ENCODE measurements at places on chromosomes 5 and 9.

DNA sequence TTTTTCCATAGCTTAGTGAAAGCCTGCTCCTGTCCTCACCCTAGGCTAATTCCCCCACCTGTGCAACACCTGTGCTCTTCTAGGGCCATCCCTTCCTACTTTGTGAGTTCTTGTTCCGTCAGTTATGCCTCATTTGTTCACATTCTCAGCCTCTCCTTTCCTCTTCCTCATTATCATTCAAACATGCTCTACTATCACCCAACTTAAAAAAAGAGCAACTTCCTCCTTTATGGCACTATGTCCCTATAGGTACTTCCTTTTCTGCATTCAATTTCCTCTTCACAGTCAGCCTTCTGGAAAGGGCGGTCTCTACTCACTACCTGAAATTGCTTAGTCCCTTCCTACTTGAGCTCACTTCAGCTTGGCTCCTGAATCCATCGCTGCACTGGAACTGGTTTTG is 111.8 kb upstream of the LHFPL2 start:
- DNase-seq = no peak

GRCh38 chr5:58974083-58974482 is 391.2 kb downstream of the RAB3C start:
- no peak for DNase-seq

- DNase-seq = no peak
These were observed 35.5 kb downstream of the GADD45G start for GRCh38 chr9:89640361-89640760.

DNA sequence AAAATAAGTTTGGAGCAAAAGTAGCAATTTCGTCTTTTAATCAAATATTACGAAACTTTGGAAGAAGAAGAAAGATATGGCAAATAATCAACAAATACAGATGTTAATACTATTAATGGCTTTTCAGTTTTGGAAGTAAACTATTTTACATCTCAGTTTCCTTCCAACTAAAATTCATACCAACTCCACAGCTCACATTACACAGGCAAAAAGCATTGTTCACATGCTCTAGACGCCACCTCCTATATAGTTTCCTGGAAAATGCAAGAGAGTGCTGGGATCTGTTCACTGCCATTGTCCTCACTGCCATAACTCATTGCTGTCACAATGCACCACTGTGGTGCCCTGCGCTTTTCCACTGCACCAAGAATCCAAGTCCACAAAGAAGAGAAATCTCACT is 149.0 kb upstream of the FTMT start:
- DNase-seq = no peak

DNA sequence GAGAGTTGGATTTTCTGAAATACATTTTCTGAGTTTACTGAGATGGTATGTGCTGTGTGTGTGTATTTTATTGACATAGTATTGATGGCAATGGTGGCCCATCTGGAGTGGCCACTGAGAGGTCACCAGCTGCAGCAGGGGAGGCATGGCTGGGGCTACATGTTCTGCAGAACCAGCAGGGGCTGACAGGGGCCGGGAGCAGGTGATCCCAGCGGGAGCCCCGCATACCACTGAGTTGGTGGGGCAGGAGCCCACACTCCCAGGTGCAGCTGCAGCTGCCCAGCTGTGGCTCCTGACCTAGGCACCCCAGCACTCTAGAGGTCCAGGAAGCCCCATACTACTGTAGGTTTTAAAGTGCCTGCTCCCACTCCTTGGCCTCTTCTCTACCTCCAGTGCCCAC is 1044.2 kb upstream of the CDH9 start:
- DNase-seq = no peak

GRCh38 chr9:92875373-92875772 is 2.5 kb downstream of the ZNF484 start:
- no peak for DNase-seq

DNA sequence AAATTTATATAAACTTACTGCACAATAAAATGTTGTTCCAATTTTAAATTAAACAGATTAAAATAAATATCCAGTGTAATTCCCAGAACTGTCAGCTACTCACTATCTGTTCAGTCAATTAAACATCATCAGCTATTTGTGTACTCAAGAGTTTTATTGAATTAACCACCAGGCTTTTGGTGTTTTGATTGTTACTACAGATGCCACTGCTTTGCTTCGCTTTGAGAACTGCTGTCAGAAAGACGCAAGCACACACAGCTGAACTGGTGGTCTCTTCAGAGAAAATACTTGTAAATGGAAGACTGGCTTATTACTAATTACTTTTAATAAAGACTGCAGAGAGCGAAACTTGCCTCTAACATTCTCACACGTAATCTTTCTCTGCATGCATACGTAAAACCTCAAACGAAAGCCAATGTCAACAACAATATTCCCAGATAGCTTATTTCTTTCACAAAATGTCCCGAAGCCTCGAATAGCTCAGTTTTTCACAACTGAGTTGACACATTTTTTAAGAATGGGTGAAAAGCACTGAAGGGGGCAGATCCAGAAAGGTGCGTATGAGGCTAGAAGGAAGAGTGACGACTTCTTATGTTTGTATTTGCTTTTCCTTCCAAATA is 259.6 kb upstream of the RPS23 start:
- no peak for DNase-seq

- no peak for DNase-seq
These were observed 14.1 kb upstream of the EXOC3 start for GRCh38 chr5:428754-429452.

DNA sequence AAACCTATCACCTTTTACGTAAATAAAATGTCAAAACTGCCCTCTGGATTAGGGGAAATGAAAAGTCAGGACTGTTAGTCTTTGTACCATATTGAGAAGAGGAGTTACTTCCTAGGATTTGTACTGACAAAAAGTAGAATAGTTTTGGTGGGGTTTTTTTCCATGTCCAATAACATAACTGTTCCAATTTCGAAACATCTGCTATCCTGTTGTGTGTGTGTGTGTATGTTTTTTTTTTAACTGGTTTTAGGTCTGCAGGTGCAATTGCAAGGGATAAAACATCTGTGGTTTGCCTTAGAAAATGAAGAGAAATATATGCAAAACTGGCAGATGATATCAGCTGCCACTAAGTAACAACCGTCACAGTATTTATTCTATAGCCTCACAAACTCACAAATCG is 506.8 kb downstream of the NFIB start:
- DNase-seq = no peak

DNA sequence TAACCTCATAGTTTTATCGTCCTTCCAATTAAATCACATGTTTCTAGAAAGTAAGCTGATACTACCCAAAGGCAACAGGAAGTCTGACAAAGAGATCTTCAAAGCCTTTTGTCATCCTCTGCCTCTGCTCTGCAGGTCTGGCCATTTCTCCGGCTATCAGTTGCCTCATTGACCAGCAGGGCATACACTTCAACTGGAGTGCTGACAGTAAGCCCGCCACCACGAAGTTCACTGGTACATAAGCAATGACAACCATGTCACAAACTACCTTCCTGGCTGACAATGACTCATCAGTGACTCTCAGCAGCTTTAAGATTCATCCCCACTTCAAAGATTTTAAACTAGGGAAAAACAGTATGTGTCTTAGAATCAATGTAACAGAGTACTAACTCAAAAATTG is 20.6 kb downstream of the SPTLC1 start:
- no peak for DNase-seq

DNA sequence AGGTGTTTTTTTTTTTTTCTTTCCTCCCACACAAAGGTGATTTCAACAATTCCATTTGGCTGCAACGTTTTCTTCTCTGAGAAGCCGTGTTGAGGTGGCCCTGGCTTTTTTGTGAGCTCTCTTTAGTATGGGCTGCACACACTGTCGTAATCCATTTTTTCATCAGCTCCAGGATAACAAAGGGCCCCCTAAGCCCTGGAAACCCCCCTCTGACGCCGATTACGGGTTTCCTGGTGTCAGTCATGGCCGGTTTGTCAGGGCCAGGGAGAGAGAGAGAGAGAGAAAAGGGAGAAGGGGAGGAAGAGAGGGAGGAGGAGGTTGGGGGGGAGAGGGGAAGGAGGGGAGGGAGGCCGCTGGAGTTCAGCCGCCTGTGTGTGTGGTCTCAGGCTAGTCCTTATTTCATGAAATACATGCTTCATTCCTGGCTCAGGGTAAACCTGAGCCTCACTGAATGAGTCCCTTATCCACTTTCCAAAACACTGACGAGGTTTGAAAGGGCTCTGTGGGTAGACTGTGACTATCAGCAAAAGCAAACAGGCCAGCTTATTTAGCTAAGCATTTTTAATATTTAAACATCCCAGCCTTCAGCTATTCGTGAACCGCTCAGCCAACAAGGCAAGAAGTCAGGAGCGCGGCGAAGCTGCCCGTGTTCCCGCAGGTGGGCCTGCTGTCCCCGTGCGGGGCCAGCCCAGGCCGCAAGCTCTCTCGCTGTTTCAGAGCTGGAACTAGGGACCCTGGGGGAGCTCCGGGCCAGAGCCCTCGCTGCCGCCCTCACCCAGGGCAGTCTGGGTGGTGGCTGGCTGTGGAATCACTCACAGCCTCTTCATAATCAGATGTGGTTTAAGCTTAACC is 172.8 kb downstream of the ERCC6L2 start:
- DNase-seq = no peak

DNA sequence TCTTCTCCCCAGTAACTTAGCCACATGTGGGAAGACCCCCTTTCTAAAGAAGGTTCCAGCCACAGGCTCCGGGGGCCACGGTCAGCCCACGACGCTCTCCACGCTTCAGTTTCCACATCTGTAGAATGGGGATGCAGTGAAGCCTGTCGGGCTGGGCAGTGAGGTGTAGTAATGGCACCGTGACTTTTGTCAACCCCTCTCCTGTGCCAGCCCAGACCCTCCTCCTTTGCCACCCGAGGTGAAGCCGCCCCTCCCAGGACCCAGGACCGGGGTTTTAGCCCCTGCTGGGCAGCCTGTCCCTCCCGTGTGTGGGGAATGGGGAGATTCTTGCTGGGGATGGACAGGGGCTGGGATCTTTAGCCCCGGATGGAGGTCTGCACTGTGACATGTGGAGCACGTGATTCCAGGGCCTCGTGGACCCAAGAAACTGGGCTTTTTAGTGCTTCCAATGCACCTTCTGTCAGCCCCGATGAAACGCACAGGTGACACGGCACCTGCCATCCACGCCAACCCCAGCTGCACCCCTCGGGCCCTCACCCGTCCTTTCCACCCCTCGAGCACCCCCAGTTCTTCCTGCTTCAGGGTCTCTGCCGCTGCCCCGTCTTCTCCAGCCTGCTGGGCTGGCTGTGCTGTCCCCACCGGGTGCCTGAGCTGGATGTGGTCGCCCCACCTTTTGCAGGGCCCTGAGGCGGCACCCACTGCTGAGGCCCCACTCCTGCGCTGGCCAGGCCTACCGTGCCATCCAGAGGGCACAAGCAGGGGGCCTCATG is 13.4 kb upstream of the RNU6ATAC start:
- DNase-seq = no peak

DNA sequence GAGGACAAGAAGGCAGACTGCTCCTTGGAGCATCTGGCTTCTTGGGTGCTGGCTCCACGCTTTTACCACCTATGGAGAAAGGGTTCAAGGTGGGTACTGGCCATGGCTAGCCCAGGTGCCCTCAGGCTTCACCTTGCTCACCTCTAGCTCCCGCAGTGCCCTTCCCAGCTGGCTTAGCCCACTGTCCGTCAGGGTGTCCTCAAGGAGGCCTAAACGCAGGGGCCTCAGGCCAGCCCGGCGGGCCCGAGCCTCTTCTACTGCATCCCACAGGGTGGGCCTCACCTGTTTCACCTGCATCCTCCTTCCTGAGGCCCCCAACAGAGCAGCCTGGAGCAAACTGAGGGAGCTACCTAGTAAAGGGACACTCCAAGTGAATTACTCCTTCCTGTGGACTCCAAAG is 9.1 kb downstream of the SLC35A4 start:
- no peak for DNase-seq

- DNase-seq = no peak
These were observed 151.0 kb downstream of the MYO10 start for GRCh38 chr5:16784843-16785791.

DNA sequence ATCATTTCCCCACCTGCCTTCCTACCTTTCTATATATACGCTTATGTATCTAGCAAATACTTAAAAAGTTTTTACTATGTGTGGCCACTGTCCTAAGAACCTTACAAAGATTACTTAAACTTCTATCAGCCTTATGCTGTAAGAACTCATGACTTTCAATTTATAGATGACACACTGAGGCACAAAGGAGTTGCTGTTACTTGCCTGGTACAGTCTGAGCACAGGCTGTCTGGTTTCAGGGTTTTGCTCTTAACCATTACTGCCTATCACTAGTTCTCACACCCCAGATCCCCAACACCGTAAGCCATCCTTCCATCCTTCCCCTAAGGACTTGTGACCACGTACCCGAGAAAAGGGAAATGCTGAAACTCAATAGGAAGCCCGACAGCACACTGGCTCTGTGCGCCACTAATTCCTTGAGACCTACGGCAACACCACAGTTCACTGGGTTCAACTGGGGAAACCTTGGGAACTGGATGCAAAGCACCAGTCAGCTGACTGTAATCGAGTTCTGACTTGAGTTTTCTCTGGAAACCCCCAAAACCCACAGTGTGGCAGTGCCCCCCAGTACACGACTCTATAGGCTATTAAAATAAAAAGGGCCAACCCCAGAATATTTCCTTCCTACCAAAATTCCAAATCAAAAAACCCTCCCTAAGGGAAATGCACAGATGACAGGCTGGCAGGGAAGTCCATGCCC is 56.0 kb downstream of the AUH start:
- no peak for DNase-seq

- DNase-seq = no peak
These were observed 5.5 kb upstream of the SUSD3 start for GRCh38 chr9:93052791-93053540.

DNA sequence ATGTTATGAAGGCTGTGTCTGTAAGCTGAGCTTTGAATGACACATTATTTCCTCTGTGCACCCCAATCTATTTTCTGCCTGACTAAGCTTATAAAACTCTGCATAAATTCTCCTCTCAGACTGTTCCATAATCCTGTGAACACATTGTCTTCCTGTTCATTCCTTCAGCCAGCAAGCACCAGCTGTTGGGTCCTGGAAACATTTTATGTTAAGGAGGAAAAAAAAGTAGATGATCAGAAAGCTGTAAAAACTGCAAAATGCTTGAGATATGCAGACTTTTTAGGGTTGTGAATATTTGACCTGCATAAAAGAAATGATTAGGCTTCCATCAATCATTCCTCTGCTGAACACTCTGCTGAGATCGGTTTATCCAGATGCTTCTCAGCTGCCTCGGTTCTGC is 1246.0 kb upstream of the DMAC1 start:
- no peak for DNase-seq

GRCh38 chr5:102528600-102528999 is 29.8 kb upstream of the SLCO6A1 start:
- no peak for DNase-seq

- DNase-seq = no peak
These were observed 93.7 kb downstream of the RASEF start for GRCh38 chr9:82969291-82969690.

DNA sequence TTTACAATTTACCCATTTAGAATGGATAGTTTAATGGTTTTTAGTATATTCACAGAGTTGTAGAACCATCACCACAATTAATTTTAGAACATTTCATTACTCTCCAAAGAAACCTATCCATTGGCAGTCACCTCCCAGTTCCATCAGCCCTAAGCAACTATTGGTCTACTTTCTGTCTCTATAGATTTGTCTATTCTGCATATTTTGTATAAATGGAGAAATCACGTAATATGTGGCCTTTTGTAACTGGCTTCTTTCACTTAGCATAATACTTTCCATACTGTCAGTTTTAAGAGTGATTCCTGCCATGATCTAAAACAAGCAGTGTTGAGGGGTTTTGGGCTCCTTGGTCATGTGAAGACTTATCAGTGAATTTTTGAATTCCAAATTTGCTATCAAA is 12.7 kb downstream of the OCLN start:
- no peak for DNase-seq

Measured in RWPE1 (cell line).